Activated CD4-positive, alpha-beta T cell treated with anti-CD3 and anti-CD28 coated beads for 24 hours (primary cell): ENCODE measurements at places on chromosomes 1 and 21.

DNA sequence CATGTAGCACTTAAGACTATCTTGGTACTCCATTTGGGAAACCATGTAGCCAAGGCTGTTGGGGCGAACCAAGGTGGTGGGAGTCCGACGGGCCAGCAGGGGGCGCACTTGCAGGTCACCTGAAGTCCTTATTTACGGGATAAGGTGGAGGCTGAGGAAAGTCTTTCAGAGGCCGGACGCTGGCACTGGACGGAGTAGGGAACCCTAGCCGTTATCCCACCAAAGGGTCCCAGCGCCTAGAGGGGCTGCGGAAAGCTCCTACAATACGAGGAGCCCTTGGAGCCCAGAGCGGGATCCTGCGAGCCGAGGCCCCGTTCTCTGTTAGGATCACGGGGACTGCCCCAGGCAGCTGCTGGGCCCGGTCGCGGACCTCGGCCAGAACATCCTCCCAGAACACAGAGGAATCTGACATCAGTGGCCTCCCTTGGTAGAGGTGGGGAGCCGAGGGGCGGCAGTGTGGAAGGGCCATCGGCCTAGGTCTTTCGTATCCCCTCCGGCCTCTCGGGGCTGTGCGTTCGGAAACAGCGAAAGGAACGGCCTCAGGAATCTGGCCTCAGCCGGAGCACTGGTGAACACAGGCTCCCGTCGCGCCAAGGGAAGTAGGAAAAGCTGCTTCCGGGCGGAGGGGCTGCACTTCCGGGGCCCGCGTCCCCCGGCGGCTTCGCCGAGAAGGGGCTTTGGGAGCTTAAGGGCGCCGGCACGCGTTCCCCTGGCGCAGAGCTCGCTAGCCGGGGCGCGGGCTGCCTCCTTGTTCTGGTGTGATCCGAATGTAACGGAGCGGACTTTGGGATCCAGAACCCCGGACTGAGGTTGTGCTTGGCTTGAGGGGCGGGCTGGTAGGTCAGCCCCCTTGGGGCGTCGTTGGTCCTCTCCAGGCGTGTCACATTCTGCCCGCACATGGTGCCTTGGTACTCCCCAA, 29.9 kb upstream of the RPTN start:
- peak; percentile 73 for DNase-seq

- no peak for DNase-seq
These were observed 337.0 kb upstream of the PLXNA2 start for GRCh38 chr1:208581209-208581608.

GRCh38 chr21:16536140-16536539, 806.4 kb downstream of the USP25 start:
- no peak for DNase-seq

DNA sequence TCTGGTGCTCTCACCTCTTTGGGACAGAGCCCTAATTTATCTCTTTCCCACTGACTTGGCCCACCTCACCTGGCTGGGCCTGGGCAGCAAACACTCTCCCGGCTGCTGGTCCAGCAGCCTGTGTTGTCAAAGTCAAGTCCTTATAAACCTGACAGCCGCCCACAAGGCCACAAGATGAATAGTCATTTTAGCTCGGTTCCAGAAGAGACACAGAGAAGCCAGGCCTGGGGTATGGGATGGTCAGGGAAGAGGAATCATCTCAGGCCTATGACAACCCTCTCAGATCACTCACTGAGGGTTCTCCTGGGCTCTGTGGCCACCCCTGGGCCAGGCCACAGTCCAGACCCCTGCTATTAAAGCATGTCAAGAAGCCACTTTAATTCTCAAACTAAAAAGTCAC, 158.5 kb downstream of the FOXD2 start:
- no peak for DNase-seq

- no peak for DNase-seq
These were observed 50.3 kb upstream of the ARTN start for GRCh38 chr1:43883321-43883720.

DNA sequence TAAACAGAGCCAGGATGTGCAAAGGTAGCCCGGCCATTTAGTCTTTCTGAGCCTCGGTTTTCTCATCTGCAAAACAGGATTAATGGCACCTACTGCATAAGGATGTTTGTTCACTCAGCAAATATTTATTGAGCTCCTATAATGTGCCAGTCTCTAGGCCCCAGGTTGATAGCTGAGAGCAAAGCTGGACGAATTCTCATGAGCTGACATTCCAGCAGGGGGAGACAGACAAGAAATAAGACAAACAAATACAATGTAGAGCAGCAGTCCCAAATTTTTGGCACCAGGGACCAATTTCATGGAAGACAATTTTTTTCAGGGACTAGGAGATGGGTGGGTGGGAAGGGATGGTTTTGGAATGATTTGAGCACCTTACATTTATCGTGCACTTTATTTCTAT, 74.3 kb upstream of the PAX7 start:
- no peak for DNase-seq

GRCh38 chr21:46265736-46266525, 19.5 kb downstream of the MCM3AP start:
- no peak for DNase-seq

GRCh38 chr1:164905869-164906268, 346.9 kb downstream of the PBX1 start:
- DNase-seq, result no peak

DNA sequence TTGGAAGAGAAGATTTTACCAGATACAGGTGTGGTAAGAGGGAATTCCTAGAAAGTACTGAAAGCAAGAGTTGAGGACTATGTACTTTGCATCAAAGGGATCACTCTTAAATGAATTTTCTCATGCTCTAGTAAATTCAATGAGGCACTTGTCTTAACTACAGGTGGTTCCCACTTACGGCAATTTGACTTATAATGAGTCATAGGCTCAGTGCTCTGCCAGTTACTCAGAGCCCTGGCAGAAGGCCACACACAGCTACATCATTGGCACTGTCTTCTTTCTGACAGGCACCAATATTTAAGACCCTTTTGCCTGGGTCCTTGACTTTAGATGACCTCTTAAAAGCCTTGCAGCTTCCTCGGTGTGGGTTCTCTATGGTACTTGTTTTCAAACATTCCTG, 15.9 kb upstream of the ADAMTS5 start:
- no peak for DNase-seq

DNA sequence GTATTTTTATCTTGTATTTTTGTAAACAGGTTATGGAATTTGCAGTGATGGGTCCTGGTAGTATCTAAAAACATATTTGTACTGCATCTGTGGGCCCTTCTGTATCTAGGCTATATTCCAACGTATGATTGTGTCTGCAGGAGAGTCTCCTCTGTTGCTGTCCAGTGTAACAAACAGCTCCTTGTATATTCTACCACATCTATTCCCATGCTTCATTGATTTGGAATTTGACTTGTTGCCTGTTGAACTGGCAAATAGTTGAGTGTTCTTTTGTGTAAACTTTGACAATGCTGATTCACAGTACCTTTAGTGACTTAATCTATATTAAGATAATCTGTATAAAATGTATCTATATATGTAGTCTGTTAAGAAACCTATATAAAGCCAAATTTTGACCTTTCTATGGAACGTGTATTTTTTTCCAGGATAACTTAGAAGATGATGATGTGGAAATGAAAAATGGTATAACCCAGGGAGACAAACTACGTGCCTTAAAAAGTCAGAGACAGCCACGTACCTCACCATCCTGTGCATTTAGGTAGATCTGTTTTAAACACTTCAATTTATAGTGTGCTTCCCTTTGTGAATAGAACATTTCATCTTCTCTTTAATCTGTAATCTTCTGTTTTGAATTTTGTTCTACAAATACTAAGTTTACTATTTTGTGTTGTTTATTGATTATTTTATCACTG, 43.4 kb upstream of the GPR88 start:
- no peak for DNase-seq

DNA sequence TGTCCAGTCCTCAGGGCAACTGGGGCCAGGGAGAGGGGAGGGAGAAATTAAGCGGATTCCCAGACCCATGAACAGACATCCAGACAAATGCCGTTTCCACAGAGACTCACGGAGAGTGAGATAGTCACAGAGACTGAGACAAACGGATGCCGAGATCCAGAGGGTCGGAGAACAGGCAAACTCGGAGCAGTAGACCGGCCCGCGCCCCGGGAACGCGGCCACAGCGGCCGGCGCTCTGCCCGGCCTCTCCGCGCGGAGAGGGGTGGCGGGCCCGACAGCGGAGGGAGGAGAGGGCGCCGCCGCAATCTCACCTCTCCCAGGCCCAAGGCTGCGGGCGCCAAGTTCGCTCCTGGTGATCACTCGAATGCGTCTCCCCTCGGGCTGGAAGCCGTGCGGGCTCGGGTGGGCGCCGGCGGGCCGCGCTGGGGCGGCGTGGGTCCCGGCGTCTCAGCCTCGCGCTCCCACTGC, 831 bp upstream of the FOXD2 start:
- no peak for DNase-seq

GRCh38 chr1:239169276-239169675, 217.1 kb upstream of the CHRM3 start:
- no peak for DNase-seq

DNA sequence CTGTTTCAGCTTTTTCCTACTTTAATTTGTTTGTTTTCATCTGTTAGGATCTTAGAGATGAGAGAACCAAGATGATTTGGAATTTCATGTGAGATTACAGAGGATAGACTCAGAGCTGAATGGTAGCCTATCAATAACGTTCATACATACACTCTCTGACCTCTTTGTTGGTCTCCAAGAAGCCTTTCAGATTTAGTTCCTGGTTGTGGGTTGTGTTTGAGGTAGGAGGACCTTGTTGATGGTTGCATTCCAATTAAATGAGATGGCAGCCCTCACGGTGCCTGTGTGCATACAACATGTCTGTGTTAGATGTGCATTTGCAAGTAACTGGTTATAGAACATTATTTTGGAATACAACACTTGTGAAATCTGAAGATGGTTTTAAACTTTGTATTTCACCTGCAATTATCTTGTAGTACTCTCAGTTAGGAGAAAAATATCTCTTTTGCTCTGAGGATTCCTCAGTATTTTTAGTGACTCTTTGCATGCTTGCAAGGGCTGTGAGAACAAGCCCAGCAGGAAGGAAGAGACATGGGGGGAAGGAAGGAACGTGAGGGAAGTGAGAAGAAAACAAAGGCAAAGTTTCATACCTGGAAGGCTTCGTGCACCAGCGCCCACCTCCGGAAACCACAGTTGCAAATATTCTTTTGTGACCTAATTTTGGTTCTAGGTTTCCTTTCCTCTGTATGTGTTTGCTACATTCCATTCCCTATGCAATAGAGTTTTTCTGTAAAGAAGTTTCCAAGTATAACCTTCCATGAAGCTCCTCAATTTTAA, 291.8 kb downstream of the DISC1 start:
- no peak for DNase-seq

- DNase-seq, result no peak
These were observed 16.8 kb upstream of the RIPK4 start for GRCh38 chr21:41783476-41784180.

DNA sequence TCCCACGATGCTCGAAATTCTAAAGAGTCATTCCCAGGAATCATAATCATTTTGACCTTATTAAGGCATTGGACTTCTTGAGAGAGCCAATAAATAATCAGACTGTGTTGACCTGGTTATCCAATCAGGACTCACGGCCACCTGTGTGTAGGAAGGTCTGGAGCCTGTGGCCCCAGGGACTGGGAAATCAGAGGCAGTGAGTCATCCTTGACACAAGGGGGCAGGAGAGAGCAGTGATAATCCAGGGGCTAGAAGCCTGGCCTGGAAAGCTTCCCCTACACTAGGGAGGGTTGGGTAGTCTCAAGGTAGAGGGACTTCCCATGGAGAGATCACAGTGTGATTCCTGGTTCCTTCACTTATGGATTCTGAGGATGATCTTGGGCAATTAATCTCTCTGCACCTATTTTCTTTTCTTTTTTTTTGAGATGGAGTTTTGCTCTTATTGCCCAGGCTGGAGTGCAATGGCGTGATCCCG, 4.7 kb downstream of the MR1 start:
- peak; percentile 43 for DNase-seq

- no peak for DNase-seq
These were observed 4.5 kb upstream of the COP1 start for GRCh38 chr1:176211396-176212165.

- no peak for DNase-seq
These were observed 125.2 kb downstream of the ZNF648 start for GRCh38 chr1:181936269-181936668.

DNA sequence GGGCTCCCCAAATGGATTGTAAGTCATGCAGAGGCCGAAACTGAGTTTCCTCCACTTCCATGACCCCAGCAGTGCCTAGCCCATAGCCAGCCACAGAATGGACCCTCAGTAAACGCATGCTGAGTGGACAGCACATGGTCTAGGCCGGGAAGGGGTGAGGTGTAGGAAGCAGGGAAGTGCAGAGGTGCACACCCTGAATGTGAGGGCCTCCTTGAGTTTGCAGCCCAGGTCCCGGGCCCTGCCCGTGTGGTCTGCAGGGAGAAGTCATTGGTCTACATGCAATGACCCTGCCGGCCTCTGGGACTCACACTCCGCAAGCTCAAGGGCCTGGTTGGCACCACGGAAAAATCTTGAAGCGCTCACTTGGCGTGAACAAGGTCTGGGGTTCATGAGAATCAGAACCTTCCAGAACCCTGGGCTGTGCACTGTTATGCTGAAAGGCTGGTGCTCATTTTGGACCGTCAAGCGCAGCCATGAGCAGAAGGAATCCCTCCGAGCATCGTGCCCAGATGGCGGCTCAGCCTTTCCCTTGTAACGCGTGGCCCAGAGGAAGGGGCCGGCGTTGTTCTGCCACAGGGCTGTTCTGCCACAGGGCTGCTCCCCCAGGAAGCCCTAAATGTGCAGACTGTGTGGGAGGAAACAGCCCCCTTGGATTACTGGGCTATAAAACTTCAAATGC, 66.4 kb downstream of the PSMG1 start:
- DNase-seq, result no peak

DNA sequence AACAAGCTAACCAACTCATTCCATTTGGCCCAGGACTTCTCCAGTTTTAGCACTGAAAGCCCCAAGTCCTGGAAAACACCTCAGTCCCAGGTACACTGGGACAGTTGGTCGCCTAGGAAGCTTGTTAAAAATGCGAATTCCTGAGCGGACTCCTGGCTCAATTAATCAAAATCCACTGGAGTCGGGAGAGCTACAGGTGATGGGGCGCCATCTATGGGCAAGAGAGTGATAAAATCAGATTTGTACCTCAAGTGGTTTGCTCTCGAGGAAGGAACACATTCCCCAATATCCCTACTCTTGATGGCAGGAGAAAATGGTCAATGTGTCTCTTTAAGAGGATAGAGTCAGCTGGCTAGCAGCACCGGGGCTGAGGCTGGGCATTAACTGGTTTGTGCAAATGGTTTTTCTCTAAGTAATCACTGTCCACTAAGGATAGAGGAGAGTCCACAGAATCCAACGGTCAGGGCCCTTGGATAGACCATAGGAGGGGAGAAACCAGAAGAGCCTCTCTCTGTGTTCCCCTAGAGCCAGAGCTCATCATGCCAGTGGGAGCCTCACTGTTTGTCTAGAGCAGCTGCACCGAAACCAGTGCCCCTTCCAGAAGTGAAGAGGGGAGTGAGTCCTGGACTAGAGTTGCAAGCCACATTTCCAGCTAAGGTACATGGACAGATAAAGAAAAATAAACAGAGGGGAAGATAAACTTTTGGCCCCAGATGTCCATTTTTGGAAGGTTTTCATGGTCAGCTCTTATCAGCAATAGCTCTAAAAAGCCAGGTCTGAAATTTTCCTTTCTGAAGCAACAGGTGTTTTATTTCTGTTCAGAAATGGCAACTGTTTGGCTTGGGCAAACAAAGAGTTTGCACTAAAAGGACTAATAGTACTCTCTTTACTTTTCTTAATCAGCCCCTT, 148.5 kb downstream of the TENT5C start:
- DNase-seq, result peak; percentile 38

- DNase-seq, result no peak
These were observed 54.6 kb upstream of the PRKACB start for GRCh38 chr1:84089465-84089864.
